Activated CD4-positive, CD25-positive, alpha-beta regulatory T cell treated with anti-CD3 and anti-CD28 coated beads, Interleukin-2, amount 50 U/mL, for 24 hours (primary cell): ENCODE measurements at places on chromosomes 2 and 18.

DNA sequence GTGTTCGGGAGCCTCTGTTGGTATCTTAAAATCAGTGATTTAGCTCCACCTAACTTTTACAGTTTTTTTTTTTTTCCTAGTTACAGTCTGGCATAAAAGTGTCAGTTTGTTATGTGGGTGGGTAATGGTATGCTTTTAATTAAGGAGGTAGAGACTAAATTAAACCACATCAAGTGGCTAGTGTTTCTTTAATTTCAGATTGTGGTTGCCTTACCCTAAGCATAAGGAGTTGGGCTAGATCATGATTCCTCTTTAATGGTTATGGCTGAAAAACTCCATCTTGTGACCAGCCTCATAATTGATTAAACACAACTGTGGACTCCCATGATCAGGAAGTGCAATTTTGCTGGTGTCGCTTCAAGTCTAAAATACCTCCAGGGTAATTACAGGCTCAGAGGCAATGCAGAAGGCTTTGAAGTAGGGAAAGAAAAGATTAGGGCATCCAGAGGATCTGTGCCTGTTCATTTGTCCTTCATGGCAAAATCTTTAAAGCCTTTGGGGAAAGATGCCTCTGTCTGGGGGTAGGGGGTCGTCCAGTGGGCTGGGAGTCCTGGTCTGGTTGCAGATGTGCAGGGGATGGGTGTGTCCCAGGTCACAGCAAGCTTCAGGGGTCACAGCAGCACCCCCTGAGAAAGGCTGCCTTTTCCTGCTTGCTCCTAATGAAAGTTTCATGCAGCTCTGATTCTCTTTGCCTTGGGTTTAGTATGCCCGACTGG lies 579.2 kb downstream of the BCL11A start:
- no peak for ATAC-seq

GRCh38 chr2:187493877-187494568 lies 46.0 kb upstream of the CALCRL start:
- ATAC-seq: no peak

DNA sequence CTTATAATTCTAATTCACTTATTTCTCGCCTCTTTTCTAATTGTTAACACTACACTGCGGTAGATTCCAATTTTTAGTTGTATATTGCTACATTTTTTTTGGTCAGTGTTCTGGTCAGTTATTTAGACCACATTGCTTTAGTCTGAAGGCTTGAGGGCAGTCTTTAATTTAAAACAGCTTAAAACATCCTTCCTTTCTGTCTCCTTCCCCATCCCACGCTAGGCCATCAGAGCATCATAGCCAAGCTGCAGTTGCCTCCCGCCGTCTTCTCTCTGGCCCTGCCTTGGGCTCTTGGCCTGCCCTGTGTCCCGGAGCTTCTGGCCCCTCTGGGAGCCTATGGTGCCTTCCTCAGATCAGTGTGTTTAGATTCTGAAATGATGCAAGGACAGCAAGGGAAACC lies 52.6 kb upstream of the GLI2 start:
- ATAC-seq: no peak

DNA sequence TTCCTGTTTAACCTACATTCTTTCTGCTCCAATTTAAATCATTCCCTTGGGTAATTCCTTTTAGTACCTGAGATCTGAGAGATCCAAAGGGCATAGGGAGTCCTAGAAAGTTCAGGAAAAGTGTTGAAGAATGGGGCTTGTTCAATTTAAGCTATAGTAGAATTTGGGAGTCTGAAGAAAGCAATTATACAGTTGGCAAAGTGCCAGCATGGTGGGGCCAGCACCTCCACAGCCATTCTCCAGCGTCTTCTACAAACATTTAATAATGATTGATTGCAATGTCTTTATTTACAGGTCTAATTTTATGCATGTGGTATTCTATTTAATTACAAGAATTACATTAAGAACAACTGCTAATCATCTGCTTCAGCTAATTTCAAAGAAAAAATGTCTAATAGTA lies 957.7 kb upstream of the GYPC start:
- no peak for ATAC-seq
